Eye (tissue), 1 donor: ENCODE measurements at places on chromosomes 1 and 21.

DNA sequence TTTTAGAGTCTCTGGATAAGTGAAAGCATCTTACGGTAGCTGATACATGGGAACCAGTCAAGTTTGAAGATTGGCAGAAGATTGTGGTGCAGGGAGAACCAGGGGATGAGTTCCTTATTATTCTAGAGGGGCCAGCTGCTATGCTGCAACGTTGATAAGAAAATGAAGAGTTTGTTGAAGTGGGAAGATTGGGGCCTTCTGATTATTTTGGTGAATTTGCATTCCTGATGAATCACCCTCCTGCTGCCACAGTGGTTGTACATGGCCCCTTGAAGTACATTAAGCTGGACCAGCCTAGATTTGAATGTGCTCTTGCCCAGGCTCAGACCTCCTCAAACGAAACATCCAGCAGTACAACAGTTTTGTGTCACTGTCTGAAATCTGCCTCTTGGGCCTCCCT is 45.9 kb downstream of the BTBD8 start:
- no peak for DNase-seq

DNA sequence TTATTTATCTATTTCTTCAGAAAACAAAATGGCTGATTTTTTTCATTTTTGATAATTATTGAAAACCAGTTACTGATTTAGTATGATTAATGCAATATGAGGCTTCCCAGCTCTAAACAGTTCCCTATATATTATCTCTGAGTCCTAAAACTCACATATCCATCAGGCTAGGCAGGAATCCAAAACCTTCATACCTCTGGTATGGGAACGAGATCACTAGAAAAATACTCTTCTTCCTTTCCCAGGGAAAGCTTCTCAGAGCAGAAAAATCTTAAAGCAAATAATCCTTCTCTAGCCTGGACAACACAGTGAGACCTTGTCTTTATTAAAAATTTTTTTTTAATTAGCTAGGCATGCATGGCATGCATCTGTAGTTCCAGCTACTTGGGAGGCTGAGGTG is 42.5 kb downstream of the KDM5B start:
- DNase-seq, result no peak

GRCh38 chr1:150521196-150521968 is 5.8 kb downstream of the FALEC start:
- no peak for DNase-seq

GRCh38 chr1:46017876-46018503 is 114.4 kb downstream of the PIK3R3 start:
- DNase-seq, result no peak

DNA sequence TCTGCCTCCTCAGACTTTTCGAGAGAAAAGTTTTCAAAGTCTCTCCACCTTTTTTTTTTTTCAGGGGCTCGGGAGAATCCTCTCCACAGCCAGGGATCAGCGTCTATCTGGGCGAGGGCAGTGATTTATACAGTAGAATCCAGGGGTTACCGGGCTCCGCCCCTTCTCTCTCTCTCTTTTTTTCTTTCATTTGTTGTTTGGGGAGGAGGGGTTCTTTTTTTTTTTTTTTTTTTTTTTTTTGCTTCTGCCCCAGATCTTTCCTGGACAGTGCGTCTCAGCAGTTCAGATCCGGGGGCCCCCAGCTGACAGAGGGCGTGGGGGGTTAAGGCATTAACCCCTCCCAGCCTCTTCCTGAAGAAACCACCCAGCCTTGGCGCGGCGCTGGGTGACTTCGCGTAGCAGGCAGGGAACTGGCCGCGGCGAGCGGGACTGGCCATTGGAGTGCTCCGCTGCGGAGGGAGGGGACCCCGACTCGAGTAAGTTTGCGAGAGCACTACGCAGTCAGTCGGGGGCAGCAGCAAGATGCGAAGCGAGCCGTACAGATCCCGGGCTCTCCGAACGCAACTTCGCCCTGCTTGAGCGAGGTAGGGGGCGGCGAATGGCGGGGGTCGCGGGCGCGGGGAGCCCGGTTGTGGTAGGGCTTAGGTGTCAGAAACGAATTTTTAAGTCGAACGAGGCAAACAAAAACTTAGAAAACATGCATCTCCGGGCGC is at the start of gene S1PR1:
S1PR1 (plus strand) TSS at position 504 of the 713 bp plus-strand sequence. CDS start 1,966 bp downstream, outside the sequence.
- peak; percentile 90 for DNase-seq

GRCh38 chr1:6805004-6805416 is 19.8 kb downstream of the CAMTA1 start:
- DNase-seq, result no peak

DNA sequence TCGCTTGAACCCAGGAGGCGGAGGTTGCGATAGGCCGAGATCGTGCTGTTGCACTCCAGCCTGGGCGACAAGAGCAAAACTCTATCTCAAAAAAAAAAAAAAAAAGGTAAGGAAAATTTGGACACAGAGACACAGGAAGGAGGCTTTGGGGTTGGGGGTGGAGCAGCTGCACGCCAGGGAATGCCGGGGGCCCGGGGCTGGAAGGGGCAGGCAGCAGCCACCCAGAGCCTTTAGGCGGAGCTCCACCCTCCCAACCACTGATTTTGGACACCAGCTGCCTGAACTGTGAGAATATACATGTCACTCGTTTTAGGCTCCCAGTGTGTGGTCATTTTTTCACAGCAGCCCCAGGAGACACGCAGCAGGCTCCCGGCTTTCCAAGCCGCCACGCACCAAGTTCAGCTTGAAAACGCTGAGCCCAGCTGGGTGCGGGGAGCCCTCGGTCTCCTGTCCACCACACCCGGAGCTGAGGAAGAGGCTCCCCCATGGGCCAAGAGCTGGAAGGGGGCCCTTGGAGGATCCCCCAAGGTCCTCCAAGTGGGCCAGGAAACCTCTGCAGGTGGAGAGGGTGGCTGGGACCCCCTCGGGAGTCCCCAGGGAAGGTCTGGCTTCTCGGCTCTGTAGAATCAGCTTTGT is 5.9 kb upstream of the FAAP20 start:
- no peak for DNase-seq

DNA sequence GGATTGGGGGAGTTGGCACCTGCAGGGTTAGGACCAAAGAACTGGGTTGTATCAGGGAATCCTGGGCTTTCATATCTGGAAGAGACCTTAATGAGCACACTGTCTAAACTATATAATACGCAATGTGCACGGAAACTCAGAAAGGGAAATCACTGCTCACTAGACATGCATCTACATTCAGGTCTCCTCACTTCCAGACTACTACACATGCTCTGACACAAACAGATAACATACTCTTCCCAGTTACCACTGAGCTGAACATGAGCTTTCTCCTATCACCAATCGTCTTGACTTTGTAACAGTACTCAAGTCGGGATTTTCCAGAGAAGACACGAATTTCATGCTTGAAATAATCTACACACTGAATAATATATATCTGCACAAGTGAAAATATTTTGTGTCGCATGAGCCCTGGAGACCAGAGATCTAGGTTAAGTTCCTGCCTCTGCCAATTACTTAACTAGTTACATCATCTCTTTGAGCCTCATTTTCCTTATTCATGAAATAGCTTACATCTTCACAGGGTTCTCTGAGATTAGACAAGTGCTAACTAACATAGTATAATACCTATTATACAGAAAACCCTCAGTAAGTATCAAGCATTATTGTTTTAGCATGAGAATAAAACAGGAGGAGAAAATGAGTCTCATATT is 101.1 kb downstream of the JAK1 start:
- DNase-seq, result no peak

DNA sequence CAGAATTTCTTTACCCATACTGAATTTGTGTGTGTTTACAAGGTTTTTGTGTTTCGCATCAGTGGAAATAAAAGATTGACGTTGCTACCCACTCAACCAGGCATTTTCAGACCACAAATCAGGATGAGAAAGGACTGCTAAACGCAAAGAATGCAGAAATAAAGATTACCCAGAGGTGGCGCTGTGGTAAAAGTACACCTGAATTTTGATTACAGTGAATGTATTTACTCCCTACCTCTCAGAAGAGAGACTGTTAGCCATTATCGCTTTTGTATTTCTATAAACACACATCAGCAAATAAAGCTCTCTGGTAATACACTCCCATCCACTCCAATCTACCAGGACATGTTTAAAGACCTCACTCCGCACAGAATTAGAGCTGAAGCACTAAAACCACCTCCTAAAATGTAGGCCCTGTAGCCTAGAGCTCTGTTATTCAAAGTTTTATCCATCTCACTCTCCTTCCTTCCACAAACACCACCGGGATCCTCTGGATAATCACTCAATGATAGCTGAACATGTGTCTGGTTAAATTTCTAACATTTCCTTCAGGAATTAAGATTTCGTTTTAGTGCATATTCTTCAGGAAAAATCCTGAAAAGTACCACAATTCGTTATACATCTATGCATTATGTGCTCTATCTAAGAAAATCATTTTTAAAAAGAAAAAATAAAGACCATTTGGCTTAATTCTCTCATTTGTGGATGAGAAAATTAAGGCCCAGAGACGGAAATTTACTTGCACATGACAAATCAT is 2.5 kb upstream of the LMO4 start:
- peak; percentile 87 for DNase-seq

GRCh38 chr1:14003552-14003951 is 303.6 kb downstream of the PRDM2 start:
- DNase-seq, result no peak

DNA sequence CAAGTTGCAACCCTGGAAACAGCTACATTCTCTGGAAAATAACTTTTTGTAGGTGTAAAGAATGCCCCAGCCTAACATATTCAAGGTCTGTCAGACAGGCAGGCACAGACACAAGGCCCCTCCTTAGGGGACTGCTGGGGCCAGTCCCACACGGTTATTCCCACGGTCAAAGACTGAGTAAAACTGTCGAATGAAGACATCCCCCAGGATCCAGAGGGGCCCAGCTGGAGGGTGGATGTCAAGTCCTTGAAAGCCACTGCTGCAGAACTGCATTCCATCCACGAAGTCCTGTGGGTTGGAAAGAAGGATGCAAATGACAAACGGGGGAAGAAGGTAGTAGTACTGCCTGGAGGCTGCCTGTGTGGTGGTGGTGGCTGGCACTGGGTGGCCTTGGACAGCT is 6.9 kb upstream of the RAB7B start:
- no peak for DNase-seq

- no peak for DNase-seq
Observed at GRCh38 chr1:53567450-53567849, 108.3 kb downstream of the DMRTB1 start.

DNA sequence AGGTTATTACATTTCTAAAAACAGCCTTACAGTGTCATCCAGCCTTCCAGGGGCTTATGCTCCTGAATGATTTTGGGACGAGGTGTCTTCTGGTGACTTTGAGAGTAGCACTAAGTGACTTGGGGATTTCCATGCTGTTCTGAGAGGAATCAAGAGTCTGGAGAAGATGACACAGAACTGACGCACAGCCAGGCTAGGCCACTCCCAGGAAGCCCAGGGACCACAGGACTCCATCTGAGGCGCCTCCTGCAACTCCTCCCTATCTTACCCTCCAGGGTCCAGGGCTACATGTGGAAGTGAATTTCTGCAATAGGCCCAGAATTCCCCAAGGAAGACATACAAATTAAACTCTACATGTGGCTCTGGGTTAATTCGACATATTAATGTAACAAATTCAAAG is 92.5 kb downstream of the SLC25A24 start:
- no peak for DNase-seq

DNA sequence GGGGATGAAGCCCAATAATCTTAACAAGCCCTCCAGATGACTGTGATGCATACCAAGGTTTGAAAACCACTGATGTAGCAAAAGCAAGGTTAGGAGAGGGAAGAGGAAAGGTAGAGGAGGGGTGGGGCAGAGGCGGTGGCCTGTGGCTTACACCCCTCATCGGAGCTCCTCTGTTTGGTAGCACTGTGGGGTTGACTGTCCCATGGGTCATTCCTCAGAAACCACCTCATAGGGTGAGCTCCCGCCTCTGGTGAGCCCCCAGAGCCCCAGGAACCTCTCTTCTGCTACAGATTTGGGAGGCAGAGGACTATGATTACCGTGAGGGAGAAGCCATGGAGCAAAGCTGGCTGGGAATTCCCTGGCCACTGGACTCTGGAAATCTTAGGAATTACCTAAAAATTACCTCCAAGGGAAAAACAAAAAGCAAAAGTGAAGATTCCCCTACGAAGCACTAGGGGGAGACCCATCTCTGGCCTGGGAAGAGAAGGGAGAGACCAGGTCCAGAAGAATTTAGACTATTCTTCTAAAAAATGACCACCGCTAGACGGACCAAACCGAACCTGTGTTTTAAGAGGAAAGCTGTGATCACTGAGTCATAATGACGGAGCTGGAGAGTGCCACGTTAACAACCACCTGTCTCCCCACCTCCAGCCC is 1.5 kb upstream of the RASSF5 start:
- DNase-seq, result no peak

- peak; percentile 89 for DNase-seq
Observed at GRCh38 chr21:38985568-38986378, 180.0 kb downstream of the ETS2 start.

GRCh38 chr1:47849005-47849521 is 148.1 kb downstream of the TRABD2B start:
- no peak for DNase-seq

GRCh38 chr1:74679811-74680210 is 6.2 kb upstream of the ERICH3 start:
- DNase-seq, result no peak

DNA sequence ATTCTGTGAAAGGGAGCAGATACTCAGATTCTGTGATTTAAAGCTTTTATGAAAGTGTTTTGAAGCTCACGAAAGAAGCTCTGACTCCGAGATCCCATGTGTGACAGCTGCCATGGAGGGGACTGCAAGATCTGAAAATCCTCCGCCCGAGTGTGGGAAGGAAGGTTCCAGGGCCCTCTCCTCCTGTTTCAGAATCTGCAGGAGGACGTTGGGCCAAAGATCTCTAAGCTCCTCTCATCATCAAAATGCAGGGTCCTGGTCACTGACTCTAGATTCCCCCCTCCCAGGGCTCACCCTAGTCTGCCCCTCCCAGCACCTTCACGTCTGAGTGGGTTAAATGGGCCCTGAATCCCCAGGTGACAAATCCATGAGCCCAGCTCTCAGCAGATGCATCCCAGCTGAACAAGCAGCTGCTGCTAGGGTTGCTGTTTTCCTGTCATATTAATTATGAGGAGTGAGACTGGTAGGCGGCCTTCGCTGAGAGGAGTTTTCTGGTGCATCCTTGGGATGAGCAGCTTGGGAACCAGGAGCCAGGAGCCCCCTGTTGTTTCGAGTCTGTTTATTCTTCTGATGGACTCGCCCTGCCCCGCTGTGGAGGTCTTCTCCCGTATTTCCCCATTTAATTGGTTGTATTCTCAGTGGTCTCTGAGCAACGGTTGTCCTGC is 402.0 kb downstream of the MATN1 start:
- peak; percentile 86 for DNase-seq

GRCh38 chr1:210633636-210634035 is 304.9 kb downstream of the HHAT start:
- DNase-seq, result no peak

GRCh38 chr1:25573591-25573930 is 30.2 kb downstream of the LDLRAP1 start:
- no peak for DNase-seq

DNA sequence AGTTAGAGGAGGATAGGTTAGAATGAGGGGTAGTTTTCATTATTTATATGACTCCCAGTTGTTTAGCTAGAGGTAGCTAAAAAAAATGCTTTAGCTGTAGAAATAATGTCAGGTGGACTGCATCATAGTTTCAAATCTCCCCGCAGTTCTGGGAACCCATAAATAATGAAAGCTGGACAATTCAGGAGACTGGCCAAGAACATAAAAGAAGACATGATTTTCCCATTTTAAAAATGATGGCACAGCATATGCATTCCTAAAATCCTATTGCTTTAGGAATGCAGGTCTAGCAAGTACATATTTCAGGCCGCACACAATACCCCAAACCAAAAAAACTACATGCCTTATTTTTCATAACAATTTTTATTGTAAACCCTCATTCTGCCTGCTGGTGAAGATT is 143.3 kb downstream of the CTH start:
- no peak for DNase-seq
